ENCODE measurements at places on chromosomes 2 and 18.

- DNase-seq: no peak
These were observed 12.5 kb downstream of the FIGN start for GRCh38 chr2:163723348-163723747.

DNA sequence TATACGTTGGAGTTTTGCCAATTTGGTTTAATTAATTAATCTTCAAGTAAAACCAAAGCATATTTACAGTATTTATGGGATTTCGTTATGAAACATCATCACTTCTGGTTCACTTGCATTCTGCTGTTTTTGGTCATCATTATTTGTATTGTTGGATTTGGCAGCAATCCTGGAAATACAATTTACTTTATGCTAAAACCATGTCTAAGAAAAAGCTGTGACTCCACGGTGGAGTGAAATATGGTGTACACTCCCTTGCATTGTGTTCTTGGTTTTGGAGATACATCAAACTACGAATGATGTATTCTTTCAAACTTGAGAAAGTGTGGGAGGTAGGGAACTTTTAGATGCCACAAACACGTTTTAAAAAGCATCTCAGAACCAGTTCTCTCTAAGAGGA lies 106.4 kb downstream of the CTAGE1 start:
- no peak for DNase-seq

DNA sequence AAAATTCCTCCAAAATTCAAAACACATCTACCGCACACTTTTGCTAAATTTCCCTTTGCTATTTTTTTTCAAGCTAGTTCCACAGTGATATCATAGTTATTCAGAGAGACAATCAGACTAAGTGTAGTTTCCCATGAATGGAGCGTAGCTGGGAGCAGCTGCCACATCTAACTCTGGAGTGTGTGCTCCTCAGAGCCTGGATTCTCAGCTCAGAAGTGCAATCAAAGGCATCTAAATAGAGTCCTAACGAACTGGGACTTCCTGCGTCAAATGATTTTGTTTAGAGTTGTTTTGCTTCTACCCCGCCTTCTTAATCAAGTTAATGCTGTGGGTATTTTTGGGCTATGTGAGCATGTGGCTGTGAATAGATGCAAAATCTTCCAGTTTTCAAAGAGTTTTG lies 160.3 kb downstream of the TMEM18 start:
- no peak for DNase-seq

GRCh38 chr2:12007282-12007681 lies 260.9 kb downstream of the LPIN1 start:
- no peak for DNase-seq

DNA sequence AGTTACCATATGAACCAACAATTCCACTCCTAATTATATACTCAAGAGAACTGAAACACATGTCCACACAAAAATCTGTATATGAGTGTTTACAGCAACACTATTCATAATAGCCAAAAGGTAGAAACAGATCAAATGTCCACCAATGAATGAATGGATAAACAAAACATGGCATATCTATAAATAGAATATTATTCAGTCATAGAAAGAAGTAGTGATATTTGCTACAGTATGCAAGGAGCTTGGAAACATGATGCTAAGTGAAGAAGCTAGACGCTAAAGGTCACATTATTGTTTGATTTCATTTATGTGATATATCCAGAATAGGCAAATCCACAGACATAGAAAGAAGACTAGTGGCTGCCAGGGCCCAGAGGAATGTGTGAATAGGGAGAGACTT lies 92.0 kb downstream of the RTTN start:
- no peak for DNase-seq

Measured in brain pericyte (primary cell).